ENCODE measurements at places on chromosomes 1 and 21. TPM values are rescaled to one million over a fixed set of nuclear protein-coding genes. Genes with fewer than 3 reads are reported as not detected.

The CCDC190 gene
- 0.55 TPM for total RNA-seq

The SMIM11 gene
- total RNA-seq: 4.1 TPM

- no peak for DNase-seq
Measured at GRCh38 chr1:9751971-9752370, 71.8 kb downstream of the CLSTN1 start.

The SPRR1B gene
- not detected for total RNA-seq

DNA sequence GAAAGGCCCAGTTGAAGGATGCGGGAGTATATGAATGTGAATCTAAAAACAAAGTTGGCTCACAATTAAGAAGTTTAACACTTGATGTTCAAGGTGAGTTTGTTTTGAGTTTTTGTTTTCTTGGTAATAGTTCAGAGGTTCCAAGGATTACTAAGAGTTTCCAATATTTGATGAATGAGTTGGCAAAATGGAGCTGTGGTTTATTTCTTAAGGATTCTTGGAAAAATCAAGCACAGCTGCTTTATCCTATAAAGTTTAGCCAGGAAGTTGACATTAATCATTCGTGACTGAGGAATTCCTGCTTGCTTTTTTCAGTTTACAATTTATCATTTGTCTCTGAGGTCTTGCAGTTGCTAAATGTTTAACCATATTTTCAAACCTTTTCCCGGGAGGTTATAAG, 15.1 kb downstream of the VCAM1 start:
- DNase-seq: no peak

The ATP1A2 gene
- total RNA-seq: 201 TPM

GRCh38 chr21:18318156-18318555, 73.5 kb downstream of the CHODL start:
- no peak for DNase-seq

- no peak for DNase-seq
Measured at GRCh38 chr1:229164348-229164747, 106.6 kb upstream of the RAB4A start.

- DNase-seq: peak; percentile 53
Measured at GRCh38 chr1:184753608-184754475, 816 bp downstream of the EDEM3 start.

DNA sequence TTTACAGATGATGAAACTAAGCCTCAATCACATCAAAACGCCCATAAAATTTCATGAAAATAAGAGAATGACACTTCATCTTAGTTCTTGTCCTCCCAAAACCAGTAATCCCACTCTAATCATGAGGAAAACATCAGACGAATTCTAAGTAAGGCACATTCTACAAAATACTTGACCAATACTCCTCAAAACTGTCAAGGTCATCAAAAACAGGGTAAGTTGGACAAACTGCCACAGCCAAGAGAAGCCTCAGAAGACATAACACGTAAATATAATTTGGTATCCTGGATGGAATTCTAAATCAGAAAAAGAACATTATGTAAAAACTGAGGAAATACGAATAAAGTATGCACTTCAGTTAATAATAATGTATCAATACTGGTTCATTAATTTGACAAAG, 128.2 kb downstream of the DPYD start:
- DNase-seq: no peak

The IGSF9 gene
- total RNA-seq: not detected

GRCh38 chr1:30794260-30794659, 36.7 kb upstream of the LAPTM5 start:
- no peak for DNase-seq

The HEYL gene
- 28.1 TPM for total RNA-seq

GRCh38 chr1:30190511-30191153, 532.8 kb downstream of the MATN1 start:
- no peak for DNase-seq

GRCh38 chr1:159916242-159917051, 8.9 kb downstream of the TAGLN2 start:
- DNase-seq: no peak

DNA sequence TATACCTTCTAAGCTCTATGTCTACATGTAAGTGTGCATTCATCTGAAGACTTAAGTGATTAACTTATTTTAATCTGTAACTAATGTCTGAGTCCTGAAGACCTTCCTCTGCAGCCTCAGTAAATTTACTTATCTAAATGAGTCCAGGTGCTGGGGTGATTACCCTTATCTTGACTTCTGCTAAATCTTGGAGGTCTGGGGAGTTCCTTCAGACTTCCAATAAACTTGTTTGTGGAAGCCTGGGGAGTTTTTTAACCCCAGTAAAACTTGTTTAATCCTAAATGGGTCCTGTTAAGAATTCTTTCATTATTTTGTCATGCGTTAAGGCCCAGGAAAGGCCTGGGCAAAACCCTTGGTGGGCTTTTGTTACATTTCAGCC, 37.0 kb downstream of the RSPH1 start:
- no peak for DNase-seq

DNA sequence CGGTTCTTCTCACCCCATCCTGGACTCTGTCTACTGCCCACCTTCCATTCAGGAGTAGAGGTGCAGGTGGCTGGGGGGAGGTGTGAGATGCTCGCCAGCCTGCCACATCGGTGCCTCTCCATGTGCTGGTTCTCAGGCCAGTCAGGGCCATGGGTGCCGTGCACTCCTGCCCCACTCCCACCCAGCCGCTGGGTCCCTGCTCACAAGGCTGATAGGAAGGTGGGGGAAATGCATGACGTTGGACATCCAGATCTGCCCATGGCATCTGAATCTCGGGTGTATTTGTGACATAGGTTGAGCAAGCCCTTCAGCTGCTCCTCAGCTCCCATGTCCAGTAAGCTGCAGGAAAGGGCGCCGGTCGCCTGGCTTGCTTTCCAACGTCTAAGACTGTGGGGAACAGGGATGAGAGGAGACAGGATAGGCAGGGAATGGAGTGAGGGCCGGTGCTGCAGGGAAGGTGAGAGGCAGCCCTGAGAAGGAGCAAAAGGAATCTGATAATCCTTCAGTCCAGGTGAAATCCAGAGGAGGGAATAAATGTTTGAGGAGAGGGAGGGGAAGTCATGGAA, 11.8 kb downstream of the S100A7A start:
- DNase-seq: no peak

- no peak for DNase-seq
Measured at GRCh38 chr1:61898658-61899057, 156.4 kb downstream of the PATJ start.

The STXBP3 gene
- total RNA-seq: 30.3 TPM

DNA sequence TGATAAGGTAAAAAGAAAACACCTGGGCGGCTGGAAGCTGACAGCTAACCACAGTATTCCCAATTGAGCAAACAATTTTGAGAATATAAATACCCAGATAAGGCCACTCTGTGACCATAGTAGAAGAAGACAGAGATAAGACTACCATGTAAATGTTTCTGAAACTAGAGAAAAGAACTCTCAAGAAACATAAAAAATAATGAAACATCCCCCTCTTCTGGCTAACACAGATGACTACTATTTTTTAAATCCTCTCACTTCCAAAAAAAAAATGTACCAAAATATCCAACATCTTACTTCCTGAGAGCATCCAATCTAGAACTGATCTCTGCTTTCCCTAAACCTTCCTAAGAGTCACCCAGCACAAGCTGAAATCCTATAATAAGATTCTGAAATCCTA, 125.9 kb downstream of the HFM1 start:
- DNase-seq: no peak

DNA sequence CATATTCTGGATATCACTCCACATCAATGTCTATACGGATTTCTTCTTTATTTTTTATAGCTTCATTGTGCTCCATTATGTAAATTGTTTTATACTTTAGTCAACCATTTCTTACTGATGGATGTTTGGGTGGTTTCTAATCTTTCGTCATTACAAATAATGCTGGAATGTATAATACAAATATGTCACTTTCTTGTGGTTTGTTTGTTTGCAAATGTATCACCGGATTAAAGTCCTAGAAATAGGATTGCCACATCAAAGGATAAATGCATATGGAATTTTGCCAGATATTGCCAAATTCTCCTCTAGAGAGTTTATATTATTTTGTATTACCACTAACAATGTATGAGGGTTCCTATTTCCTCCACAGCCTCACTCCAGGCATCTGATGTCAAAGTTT, 48.7 kb upstream of the PRDM2 start:
- no peak for DNase-seq

- DNase-seq: no peak
Measured at GRCh38 chr1:160058087-160058486, 11.9 kb downstream of the KCNJ10 start.

Data from heart left ventricle (tissue), 16 donors.